Esophagus squamous epithelium (tissue), 5 donors: ENCODE measurements at places on chromosomes 13 and 19.

DNA sequence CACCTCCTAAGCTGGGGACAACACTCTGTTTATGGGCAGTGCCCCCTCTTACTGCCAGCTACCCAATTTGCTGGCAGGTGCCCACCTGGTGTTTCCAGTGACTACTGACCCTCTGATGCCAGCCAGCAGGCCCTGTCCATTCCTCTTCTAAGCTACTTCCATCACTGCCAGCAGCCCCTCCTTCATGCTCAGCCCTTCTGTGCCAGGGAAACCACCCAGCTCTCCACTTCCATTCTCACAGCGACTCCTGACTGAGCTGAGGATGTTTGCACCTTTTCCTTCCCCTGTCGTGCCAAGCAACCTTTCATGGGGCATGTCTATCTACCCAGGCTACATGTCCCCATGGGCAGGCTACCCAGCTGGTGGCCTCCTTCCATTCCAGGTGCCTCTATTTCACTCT, 24.0 kb upstream of the ZNF492 start:
- no peak for DNase-seq

GRCh38 chr13:48402325-48402932, 10.5 kb downstream of the LPAR6 start:
- no peak for DNase-seq

DNA sequence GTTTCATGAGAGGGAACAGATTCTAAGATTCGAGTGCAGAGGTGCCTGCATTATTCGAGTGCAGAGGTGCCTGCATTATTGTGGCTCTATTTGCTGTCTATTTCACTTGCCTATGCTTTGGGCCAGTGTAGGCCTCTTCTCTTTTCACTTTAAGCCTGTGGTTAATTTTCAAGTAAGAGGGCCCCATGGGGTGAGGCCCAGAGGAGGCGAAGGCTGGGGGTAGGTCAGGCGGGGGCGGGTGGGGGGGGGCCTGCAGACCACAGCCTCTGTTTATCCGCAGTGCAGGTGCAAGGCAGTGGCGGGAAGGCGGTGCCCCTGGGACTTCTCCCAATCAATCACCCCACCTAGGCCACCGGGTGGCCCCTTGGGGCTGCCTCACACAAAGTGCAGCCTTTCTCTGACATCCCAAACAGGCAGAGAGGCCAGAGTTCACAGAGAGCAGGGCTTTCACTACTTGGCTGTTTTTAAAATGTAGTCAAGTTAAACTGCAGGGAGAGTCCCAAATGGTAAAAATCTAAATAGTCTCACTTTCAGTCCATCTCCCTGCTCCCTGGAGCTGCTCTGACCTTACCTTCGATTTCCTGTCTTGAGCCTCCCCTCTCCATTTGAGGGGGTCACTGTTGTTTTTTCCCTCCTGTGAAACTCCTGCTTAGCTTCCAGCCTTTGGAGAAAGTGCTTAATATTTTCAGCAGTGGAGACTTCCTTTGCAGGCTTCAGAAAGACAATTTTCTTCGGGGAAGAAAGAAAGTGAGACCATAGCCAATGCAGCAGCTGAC, 249.0 kb downstream of the DLEU7 start:
- no peak for DNase-seq

DNA sequence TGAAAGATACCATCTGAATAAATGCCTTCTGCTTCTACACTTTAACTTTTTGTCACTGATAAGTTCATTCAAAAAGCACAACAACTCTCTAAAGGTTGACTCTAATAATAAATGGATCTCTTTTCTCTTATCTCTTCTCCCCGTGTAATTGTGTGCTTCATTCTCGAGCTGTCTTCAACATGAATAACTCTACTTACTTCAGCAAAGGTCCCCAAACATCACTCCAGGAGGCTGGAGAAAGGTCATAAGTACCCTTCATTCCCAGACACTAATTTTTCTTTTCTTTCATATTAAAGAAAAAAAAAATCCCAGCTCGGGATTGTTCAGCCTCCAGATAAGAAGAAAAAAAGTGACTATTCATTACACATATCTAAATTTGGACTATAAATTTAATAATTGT, 222.2 kb downstream of the FOXO1 start:
- DNase-seq, result no peak

DNA sequence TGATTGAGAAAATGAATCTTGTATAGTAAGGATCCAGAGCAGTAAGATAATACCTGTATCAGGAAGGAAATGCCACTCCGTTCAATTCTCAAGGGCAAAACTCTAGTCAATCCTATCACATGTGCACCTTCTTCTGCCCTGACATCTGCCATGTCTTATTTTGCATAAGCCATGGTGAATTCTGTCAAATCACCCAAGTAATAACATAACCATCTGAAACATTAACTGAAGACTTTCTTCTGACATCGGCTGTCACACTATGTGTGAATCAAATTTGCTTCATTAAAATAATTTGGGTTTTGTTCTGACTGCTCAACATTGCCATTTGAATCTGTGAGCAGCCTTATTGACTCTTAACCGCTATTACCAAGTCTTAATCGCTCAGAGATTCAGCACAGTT, 91.2 kb downstream of the PCDH9 start:
- no peak for DNase-seq

GRCh38 chr13:70310396-70311119, 202.3 kb upstream of the KLHL1 start:
- DNase-seq, result no peak

DNA sequence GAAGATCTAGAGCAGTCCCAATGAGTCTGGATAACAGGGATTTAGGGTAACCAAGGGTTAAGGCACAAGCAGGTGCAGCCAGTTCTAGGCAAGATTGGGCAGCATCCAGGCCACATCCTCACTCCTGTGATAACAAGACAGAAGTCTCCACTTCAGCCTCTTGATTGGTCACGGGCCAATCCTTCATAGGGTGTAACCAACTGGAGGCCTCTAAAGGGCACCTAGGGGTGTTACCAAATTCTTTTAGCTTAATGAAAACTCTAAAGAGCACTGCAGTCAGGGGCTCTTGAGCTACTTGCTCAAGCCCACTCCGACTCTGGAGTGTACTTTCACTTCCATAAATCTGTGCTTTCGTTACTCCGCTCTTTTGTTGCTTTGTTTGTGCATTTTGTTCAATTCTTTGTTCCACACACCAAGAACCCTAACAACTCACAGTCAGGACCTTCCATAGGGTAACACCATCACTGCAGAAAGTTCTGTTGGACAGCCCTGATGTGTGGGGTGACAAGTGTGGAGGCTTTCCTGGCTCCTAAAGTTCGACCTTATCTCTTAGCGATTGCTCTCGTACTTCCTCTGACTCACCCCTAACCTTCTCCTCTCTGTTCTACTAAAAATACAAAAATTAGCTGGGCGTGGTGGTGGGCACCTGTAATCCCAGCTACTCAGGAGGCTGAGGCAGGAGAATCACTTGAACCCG, 36.1 kb downstream of the ZSWIM9 start:
- DNase-seq, result no peak
